ENCODE measurements at places on chromosomes 7 and 10.
A peak's percentile ranks its signal among the peaks of the same experiment; 100 is the strongest.

- no peak for DNase-seq
Observed at GRCh38 chr10:121865554-121865953, 62.3 kb downstream of the ATE1 start.

- DNase-seq, result no peak
Observed at GRCh38 chr7:106755641-106756040, 94.7 kb upstream of the CCDC71L start.

GRCh38 chr7:43337191-43337590 is 224.7 kb downstream of the HECW1 start:
- DNase-seq, result no peak

DNA sequence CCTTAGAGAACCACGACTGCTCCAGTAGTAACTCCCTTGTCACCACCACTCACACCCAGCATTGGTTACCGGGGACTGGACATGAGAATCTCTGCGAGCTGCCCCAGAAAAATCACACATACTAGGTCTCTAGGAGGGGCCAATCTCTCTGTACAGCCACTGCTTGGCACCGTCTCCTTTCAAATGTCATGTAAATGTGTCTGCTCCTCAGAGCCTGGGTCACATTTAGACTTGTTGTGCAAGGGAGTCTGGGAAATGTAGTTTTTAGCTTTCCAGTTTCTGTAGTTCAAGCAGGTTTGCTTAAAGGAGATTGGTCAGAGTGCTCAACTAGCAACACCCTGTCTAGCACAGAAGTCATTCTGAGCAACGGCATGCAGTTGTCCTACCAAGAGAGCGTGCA is 60.0 kb downstream of the CHN2 start:
- no peak for DNase-seq

DNA sequence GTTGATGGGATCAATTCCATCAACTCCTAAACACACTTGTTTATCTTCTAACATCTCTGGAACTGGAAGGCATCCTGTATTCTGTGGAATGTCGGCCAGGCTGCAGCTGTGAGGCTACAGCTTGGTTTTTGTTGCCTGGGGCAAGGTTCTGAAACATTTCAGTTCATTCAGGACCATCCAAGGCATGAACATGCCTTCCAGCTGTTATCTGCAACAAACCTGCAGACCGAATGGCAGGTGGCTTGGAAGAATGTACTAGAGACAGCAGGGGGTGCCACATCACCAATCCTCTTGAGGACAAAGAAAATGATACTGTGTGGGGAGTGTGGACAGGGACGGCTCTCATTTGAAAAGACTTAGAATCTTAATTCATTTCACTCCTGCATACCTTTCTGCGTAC is 12.4 kb downstream of the PAPOLB start:
- peak; percentile 53 for DNase-seq

GRCh38 chr10:58721601-58722281 is 209.1 kb downstream of the BICC1 start:
- DNase-seq, result no peak

DNA sequence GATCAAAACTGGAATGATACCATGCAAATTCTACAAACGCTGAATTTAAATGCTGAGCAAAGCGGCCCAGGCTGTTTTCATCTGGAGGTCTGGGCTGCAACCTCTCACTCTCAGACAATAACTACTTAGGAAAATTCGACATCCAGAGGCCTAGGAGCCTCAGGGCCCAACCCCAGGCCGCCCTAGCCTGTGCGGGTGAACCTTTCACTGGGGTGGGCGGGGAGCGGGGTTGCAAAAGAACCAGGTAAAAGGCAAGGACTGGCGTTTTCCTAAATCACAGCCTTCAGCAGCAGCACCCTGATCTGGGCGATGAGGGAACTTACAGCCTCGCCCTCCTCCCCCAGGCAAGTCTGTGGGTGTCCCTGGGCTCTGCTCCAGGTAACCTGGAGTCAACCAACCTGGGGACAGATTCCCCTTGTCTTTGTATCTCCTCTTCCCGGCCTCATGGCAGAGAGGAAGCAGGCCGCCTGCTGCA is 33.4 kb downstream of the CALML5 start:
- no peak for DNase-seq

GRCh38 chr10:60549686-60550085 is 160.0 kb upstream of the ANK3 start:
- DNase-seq, result no peak

DNA sequence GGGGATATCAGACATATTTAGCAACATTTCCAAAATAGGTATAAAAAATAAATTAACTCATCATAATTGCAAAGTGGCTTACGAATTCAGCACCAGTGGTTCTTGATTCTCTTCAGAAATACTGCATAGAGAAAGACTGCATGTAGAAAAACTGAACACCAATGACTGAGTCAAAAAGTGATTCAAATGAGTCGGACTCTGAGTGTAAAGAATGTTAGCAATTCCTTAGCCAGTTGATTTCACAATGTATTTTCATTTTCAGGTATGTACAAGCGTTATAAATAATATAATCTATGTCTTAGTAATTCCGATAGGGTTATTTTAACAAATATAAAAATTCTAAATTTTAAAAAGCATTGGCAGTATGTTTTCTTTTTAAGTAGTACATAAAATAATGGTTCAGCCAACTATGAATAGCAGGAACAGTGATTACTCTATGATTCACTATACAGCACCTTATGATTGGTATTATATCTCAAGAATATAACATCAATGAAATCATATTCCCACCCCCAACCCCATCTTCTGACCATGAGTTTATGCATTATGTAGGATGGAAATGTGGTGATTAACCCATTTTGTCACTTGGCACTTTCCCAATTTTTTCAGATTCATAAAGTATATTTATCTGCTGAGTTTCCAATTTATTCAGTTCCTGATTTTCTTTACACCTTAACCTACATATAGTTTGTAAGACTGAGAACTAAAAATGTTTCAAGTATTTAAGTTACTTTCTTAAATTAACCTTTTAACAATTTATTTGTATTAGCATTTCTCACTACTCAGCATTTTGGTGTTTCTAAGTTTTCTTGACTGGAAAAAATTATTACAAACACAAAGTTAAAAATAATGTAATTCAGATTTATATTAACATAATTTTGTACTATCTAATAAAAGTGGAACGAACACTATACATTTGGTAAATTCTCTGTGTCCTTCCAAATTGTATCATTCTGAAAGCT is 33.9 kb downstream of the DNAJC1 start:
- DNase-seq, result no peak

GRCh38 chr10:59628456-59628855 is 81.2 kb downstream of the SLC16A9 start:
- no peak for DNase-seq

GRCh38 chr7:2016761-2017480 is 215.8 kb downstream of the MAD1L1 start:
- no peak for DNase-seq

DNA sequence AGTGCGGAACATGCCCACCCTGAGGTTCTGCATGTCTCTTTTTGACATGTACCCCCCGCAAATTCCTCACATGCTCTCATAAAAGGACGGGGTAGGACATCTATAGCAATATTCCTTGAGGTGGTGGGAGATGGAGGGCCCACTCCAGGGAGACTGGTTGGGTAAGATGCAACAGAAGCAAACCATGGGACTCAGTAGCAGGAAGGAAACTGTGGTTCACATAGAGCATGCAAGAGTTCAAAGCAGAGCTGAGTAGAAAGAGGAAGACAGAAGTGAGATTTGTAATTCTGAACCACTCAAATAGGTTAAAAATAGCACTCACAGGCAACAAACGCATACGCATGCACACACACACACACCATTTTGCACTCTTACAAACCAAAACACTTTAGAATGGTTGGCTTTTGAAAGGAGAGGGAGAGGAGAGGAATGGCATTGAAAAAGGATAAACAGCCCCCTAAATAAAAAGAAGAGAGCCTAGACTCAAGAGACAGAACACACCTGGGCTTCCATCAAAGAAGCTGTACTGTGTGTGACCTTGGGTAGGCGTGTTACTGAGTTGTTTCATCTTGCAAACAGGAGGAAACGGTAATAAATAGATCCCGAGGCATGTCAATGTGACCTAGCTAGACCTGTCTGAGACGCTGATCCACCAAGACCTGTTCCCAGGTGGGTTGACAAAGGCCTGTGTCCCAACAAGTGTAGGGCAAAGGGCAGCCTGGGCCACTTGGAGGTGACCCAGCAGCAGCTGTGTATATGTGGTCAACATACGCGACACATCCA is 77.6 kb upstream of the LRRC4 start:
- DNase-seq, result no peak

- DNase-seq, result no peak
Observed at GRCh38 chr10:124603376-124604213, 140.6 kb downstream of the FAM53B start.
